ENCODE measurements at places on chromosomes 12 and 14.

GRCh38 chr12:124636138-124636978 is 68.9 kb upstream of the NCOR2 start:
- DNase-seq, result no peak

DNA sequence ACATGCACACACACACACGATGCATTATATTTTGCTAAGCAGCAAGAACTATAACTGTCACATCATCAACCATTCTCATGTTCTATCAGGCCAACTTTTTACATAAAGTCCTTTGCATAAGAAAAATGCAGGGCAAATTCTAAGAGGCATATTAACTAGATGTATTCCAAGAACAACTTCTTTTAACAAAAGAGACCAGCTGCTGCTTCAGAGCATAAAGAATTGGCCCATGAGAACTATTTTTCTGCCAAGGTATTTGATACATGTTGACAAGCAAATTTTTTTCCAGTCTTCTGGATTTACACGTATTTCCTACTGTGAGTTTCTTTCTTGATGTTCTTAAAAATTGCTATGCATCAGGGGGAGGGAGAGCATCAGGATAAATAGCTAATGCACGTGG is 27.2 kb downstream of the GLT8D2 start:
- no peak for DNase-seq

DNA sequence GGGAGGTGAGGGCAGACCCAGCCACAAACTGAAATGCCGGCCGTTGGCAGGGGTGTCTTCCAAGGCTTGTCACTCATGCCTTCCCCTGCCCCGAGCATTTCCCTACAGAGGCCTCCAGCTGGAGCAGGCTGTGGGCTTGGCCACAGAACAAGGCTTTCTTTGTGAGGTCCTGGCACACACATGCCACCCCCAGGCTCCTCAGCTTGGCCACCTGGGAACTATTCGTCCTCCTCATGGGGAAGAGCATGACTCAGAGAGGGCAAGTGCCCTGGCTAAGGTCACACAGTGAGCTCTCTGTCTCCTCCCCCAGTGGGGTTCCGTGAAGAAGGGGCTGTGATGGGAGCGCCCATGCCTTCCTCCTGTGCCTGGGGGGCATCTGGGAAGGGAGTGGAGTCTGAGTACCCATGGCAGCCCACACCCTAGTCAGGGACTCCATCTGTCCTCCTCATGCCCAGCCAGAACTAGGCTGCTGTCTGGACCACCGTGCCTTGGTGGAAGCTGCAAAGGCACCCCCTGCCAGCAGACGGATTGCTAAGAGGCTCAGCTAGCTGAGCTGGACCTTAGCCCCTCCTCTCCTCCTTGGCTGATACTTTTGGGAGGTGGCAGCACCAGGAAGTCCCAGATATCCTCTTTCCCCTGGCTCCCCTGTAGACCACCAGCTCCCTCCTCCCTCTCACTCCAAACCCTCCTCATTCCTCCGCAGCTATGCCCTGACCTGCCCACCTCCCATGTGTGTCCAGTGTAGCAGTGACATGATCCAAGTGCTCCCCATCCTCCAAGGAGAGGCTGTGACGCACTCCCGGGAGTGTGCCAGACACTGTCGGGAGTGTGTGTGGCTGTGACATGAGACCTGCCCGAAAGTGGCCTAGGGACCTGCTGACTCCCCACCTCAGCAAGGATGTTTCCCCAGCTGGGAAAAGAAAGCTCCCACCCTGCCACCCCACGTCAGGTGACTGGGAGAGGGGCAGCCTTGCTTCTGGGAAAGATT is 21.4 kb downstream of the ABCB9 start:
- no peak for DNase-seq

GRCh38 chr12:120862664-120863063 is 41.5 kb downstream of the SPPL3 start:
- DNase-seq, result no peak

Measured in neuronal stem cell (in vitro differentiated cells).